ENCODE measurements at places on chromosomes 3 and 15.
A peak's percentile ranks its signal among the peaks of the same experiment; 100 is the strongest.

DNA sequence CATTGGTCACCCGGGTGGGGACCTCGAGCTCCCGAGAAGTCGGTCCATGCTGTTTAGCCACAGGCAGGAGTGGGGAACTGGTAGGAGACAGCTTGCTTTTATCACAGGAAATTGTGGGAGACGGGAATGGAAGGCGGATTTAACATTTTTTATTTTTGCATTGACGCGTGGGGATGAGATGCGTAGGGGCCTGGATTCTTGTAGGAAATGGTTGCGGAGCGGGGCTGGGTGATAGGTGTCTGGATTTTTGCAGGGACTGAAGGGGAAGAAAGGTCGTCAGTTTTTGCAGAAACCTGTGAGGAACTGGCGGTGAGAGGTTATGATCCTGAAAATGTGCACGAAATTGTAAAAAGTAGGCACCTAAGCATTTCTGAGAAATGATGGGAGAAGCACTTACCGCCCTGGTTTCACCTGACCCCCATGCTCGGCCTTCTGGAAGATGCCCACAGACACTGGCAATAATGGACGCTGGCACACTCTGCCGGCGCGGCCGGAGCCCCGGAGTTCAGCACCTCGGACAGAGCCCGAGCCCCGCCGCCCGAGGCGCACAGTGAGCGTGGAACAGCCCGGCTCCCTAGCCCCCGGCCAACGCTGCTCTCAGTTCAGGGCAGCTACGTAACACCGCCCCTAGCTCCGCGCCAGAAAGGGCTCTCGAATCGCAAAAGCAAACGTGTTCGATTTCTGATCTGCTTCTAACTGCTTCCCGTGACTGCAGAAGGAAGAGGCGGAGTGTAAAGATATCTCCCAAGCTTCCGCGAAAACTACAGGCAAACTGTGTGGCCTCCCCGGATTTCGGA lies 928 bp downstream of the ANKRD34C start:
- no peak for DNase-seq

DNA sequence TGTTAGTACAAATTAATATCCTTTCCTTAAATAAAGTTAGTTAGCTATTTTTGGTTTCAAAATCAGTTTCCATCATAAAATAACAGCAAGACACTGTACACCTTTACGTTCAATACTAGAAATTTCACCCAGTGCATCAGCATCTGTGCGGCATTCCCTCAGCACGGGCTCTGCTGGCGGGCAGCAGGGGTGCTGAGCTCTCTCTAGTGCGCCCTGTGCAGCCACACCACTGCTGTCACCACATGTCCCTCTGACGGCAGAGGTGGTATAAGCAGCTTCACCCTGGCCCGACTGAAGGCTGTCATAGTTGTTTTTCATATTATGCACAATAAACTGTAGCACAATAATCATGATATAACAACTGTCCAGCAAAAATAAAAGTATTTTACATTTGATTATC lies 35.4 kb downstream of the FAN1 start:
- DNase-seq = no peak

- DNase-seq = no peak
These were observed 972 bp downstream of the UBA5 start for GRCh38 chr3:132661101-132661500.

GRCh38 chr3:138051947-138052802 lies 42.2 kb downstream of the CLDN18 start:
- DNase-seq = peak; percentile 18

GRCh38 chr3:78822726-78823125 lies 945.1 kb downstream of the ROBO1 start:
- no peak for DNase-seq

GRCh38 chr15:96327155-96327741 lies 3.3 kb upstream of the NR2F2 start:
- peak; percentile 79 for DNase-seq

- DNase-seq = no peak
These were observed 87.0 kb downstream of the RAB11A start for GRCh38 chr15:65956307-65956706.

DNA sequence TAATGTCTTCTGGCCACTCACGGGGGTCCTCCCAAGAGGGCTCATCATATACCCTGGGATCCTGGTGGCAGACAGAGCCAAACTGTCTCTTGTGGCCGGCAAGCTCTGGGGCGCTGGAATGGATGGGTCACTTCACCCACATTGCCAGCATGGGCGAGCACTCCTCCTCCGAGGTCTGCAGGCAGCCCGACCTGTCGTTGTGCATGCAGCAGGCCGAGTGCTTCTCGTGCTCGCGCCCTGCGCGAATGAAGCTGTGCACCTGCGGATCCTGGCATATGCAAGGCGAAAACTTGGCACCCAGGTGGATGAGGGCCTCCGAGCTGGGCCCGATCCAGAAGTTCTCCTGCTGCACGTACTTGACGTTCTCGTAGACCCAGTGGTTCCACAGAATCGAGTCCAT lies 33.6 kb upstream of the GRIP2 start:
- no peak for DNase-seq

- no peak for DNase-seq
These were observed 223.9 kb downstream of the TLE3 start for GRCh38 chr15:69873807-69874206.

- DNase-seq = no peak
These were observed 375.8 kb upstream of the ARPP21 start for GRCh38 chr3:35263477-35263876.

GRCh38 chr3:12479919-12480427 lies 4.3 kb upstream of the TSEN2 start:
- peak; percentile 73 for DNase-seq

DNA sequence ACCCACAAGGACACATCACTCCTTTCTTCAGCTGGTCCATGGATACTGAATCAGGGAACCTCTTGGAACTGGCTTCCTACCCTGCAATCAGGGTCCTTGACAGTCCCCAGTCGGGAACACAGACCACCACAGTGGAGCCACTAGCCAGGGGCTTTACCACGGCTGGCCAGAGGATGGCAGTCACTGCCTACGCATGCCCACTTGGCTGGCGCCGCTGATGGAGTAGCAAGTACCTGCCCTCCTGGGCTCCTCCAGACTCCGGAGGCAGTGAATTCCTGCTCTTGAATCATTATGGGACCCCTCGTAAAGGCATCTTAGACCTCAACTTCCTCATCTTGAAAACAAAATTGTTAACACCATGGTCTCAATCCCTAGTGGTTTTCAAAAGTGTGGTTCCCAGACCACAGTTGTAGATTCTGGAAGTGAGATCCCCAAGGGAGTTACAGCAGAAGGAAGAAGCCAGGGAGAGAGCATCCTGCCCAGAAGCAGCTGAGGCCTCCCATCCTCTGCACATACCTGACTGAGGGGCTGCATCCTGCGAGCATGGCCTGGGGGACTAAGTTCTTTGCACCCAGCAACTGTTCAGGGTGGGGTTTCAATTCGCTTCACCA lies 9.1 kb upstream of the SKIC8 start:
- peak; percentile 23 for DNase-seq

GRCh38 chr3:65894679-65895453 lies 143.9 kb downstream of the MAGI1 start:
- no peak for DNase-seq

GRCh38 chr3:47042231-47042791 lies 62.8 kb downstream of the NBEAL2 start:
- no peak for DNase-seq

GRCh38 chr3:188899881-188900280 lies 271.9 kb upstream of the TPRG1 start:
- DNase-seq = no peak

DNA sequence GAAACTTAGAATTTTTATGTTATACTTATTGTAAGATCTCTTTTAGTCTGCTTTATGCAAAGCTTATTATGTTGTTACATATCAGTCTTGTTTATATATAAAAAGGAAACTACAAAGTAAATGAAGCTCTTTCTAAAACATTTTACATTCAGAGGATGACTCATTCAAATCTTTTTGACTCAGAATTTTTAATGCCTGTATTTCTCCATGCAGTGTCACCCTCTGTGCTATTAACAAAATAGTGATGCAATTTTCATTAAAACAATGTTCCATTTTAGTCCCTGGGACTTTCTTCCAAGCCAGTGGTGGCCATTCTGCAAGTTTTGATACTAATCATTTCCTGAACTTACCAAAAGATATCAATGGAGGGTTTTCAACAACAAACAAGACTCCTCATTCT lies 216.1 kb downstream of the NAALADL2 start:
- DNase-seq = no peak

DNA sequence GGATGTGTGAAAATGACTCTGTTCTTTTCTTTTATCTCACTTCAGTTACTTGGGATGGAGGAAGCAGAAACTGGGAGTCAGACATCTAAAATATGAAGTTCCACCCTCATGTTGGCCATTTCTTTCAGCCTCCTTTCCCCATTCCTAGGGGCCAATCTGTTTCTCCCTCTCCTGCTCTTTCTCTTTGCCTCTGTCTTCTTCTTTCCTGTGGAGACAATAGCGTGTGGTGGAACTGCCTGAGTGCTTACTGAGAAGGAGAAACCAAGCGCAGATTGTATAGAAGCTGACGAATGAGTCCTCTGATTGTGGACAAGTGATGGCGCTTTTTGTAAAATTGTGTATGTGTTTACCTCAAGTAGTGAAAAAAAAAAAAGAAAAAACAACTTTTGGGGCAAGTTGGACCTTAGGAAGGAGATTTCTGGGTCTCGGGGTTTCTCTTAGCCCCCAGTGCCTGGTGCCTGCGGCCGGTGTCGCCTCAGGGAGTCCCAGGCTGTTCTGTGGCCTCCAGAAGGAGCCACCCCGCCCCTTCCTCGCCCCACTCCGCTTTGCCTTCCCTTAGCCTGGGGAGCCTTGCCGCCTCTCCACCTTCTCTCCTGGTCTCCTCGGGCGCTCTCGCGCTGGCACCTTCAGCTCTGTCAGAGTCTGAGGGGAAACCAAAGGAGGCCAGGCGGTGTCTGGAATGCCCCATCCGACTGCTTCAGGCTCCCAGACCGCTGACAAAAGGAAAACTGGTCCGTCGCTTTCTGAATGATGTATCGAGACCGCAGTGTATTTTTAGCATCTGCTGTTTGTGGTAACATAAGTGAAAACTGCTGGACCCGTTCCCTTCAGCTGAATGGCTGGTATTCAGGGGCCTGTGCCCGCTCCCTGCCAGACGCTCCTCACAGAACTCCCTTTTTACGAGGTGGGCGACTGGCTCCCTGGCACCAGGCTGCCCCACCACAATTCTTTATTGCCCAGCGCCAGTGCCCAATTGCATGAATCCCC lies 30.1 kb downstream of the SCG5 start:
- DNase-seq = no peak

Data from AML-193 (cell line).